ENCODE measurements at places on chromosomes 4 and X. TPM values are rescaled to one million over a fixed set of nuclear protein-coding genes. Genes with fewer than 3 reads are reported as not detected.

GRCh38 chrX:10341309-10341708, 184.5 kb downstream of the CLCN4 start:
- no peak for DNase-seq

BEND2 gene
- total RNA-seq = not detected

GRCh38 chr4:127580300-127580699, 52.5 kb upstream of the INTU start:
- DNase-seq = no peak

- no peak for DNase-seq
Observed at GRCh38 chr4:140556372-140557085, 12.2 kb downstream of the UCP1 start.

RHOXF2B gene
- total RNA-seq = not detected

XAGE2 gene
- total RNA-seq = not detected

DNA sequence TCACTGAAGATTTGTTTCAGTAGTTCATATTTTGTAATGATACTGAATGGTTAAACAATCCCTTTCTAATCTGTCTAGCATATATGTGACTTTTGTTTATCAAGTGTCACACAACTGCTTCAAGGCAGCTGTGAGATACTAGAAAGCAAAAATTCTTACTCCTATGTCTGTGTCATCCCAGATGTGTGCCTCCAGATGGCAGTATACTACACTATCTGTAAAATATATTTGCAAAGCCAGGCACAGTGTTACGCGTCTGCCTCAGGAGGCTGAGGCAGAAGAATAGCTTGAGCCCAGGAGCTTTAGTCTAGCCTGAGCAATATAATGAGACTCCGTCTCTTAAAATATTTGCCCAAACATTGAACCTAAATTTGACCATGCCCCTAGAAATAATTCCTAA, 4.0 kb downstream of the NUDT10 start:
- DNase-seq = peak; percentile 40

DNA sequence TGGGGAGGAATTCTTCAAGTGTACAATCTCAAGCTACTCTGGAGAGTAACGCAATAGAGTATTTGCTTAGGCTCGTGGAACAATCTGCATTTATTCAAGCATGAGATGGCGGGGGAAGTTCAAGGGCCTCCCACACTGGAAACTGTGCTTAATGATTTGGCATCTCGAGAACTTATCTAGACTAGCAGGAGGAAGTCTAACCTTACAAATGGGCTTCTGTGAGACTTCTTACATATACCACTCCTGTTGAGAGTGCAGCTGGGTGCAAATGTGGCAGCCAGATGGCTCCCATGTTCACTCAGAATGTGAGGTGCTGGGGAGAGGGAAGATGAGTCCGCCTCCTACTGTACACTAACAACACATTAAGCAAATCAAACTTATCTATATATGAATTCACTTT, 29.3 kb upstream of the PTPN13 start:
- DNase-seq = no peak

TREX2 gene
- 2.0 TPM for total RNA-seq

DNA sequence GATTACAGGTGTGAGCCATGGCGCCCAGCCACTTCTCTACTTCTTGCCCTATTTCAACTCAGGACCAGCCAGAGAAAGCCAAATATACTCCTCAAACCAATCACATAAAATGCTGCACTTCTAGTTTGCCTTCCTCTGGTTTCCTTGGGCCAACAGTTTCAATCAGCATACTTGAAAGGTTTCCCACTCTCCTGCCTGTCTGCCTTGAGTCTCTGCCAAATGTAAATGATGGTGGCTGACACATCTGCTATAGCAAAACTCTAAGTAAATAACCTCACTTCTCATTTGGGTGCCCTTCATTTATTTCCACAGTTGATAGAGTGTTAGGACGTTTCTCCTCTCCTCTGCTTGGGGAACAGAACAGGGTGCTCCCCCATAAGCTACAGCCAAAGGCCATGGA, 36.4 kb upstream of the PPA2 start:
- DNase-seq = no peak

GRCh38 chrX:155022585-155022984, at the start of gene F8:
TSS of gene F8 (minus strand) at chrX:155022723. CDS start at chrX:155022552, 171 bp downstream.
- no peak for DNase-seq

DNA sequence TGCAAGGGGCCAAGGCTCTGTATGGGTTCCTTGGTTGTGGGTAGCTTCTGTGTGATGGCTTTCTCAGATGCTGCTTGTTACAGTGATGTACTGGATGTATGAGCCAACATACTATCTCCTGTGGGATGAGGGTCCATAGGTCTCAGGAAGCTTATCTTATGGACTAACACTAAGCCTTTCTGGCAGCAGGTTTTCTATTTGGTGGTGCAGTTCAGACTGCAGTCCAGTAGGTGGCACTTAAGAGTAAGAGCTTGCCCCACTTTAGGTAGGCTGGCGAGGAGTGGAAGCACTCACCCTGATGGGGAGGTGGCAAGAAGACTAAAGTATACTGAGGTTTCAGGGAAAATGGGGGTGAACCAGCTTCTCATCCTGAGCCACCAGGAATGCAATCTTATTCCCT, 306.7 kb upstream of the MAOA start:
- peak; percentile 41 for DNase-seq

DNA sequence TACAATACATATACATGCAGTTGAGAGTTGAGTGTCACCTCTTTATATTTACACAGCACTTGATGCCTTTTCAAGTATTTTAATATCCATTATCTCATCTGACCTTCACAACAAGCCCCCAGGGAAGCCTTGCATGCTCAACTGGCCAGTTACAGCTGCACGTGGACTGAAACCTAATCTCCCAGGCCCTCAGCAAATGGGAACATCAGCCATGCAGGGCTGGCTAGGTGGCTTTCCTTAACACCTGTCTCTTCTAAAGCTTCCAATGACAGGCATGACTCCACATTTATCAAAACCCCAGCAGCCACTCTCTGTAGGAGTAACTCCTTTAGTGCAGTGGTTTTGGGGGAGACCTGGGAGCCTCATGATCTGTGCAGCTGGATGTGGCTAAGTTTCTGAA, 56.4 kb downstream of the PHKA2 start:
- no peak for DNase-seq

DNA sequence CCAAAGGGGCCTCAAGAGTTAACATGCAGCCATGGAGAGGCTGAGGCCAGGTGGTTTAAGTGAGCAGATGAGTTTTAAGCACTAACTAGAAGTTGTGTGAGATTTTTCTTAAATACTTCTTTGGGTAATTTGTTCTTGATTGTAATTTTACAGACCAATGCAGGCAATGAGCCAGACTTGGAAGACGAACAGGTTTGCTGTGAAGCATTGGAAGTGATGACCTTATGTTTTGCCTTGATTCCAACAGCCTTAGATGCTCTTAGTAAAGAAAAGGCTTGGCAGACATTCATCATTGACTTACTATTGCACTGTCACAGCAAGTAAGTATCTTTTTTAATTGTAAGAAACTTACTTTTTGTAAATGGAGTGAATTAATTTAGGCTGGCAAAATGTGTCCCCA, 103.9 kb downstream of the USP9X start:
- DNase-seq = no peak

All from activated CD8-positive, alpha-beta memory T cell treated with anti-CD3 and anti-CD28 coated beads, Interleukin-2, amount 10 ng/mL, durations not matched to agents 7 days and 5 days (primary cell).